Dorsolateral prefrontal cortex (tissue), 122 donors: ENCODE measurements at places on chromosomes 1 and 21.

- no peak for DNase-seq
These were observed 11.9 kb upstream of the TCP10L start for GRCh38 chr21:32597205-32597604.

DNA sequence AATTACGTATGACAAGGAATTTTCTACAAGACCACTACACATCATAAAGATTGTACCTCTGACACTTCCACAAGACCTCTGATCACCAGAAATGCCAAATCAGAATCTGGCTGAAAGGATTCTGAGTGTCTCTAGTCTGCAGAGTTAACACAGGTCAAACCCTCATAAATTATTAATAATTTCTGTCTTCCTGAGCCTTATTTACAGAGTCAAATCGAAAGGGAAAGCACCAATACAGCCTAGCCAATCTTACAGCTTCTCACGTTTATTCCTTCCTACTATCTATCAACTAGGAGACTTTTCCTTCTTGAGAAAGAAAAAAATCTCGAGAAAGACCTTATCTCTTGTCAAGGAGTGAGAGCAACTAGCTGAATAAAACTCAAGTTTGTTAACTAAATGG is 2151.6 kb downstream of the MRPL39 start:
- DNase-seq = no peak

DNA sequence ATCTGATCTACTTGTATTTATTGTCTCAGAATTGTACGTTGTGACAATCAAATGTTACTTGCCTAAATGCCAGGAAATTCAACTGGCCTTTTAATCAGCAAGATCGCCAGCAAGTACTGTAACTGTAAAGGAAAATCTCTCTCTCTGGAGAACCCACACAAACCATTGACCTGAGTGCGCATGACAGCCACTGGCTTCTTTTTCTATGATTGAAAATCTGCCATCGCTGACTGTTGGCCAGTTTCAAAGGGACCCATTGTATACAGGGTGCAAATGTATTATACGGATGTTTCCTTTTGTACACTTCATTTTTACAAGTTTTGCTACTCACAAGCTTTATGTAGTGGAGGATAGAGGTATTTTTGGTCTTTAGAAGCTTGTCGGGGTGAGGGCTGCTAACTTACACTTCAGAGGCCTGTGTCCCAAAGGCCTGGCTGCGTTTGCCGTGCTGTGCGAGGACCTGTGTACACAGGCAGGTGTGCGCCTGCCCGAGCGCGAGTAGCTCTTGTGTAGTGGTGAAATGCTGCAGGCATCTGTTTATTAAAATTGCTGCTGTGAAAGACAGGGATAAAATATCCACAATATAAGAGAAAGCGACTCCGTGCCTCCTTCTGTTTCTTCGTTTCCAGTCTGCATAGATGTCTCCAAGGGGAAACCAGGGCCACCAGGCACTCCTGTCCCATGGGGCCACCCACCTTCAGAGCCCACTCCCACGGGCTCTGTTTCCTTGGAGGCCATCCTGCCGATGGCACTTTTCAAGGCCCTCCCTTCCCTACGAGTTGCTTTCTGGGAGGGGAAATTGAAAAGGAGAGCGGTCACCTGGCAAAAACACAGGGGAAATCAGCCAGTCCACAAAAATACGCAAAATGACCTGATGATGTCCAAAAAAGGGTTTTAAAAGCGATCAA is 25.3 kb upstream of the TRAPPC10 start:
- no peak for DNase-seq

DNA sequence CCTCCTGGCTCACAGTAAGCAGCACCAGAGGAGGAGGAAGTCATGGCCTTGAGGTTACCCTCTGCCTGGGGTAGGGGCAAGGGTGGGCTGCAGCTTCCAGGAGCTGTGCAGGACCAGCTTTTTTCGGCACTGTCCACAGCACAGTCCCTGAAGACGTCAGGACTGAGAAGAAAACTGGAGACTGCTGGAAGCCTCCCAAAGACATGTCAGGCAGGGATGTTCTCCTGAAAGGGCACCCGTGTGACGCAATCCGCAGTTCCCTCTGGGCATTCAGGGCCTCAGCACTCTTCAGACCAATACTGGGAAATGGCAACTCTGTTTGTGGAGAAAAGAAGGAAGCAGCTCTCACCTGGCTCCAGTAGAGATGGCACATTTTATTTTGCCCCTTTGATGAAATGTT is 64.8 kb upstream of the TENT5C start:
- no peak for DNase-seq

DNA sequence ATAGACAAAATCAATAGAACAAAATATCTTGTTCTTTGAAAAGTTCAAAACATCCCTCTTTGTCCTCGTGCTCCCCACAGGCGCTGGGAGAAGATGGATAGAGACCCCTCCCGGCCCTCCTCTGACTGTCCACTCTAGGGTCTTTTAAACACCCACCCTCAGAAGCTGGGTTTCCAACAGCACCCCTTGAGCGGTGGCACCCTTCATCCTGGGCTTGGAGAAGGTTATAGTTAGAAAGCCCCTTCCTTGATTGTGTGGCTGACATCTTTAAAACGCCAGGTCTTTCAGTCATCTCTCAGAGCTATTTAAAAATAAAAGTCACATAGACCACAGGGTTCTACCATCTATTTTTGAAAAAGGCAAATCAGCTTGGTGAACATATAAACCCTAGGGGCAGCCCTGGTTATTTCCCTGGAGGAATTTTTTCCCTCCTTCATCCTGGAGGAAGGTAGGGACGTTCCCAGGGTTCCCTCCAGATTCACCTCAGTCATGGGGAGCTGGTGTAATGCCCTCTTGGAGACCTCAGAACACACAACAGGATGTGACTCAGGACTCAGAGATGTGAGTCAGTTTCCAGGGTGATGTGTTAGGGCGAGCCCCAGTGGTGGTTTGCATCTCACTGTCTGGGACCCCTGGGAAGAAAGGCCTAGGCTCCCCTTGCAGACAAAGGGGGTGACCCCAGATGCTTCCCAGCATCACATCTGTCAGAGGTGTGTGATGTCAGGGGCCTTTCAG is 138.5 kb downstream of the CLIC6 start:
- DNase-seq = no peak

DNA sequence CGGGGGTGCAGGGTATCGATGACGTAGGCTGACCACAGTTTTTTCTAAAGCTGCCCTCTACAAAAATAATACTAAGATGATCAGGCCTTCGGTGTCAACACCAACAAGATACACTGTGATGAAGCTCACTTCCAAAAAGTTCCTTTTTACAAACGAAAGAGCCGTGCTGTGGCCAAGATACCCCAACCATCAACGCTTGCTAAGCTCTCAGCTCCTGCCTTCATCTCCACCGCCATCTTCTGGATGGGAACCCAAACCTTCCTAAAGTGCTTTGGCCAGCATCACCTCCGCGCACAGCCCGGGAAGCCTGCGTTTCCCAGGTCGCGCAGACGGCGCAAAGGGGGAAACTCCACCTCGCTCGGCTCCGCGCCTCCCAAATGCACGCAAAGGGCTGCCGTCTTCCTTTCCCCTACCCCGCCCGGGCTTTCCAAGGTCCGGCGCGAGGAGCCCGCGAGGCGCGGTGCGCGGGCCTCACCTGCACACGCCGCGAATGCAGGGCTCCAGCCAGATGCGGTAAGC is 541 bp downstream of the USP48 start:
- DNase-seq = peak; percentile 65

DNA sequence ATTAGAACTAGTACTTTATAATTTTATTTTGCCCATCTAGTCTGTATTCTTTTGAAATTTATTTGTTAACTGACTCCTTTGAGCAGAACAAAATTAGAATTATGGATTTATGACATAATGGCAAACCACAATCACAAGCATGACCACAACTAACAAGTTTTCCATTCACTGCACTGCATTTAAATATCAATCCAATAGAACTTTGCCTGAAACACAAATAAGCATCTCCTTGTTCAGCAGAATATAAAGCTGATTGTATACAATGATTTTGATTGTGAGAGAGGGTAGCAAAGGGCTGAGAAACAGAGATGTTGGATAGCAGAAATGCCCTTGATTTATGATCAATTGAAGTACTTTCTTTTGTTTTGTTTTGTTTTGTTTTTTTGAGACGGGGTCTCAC is 495.5 kb upstream of the RGS18 start:
- no peak for DNase-seq

GRCh38 chr1:109198043-109198695 is 15.5 kb upstream of the SARS1 start:
- no peak for DNase-seq

DNA sequence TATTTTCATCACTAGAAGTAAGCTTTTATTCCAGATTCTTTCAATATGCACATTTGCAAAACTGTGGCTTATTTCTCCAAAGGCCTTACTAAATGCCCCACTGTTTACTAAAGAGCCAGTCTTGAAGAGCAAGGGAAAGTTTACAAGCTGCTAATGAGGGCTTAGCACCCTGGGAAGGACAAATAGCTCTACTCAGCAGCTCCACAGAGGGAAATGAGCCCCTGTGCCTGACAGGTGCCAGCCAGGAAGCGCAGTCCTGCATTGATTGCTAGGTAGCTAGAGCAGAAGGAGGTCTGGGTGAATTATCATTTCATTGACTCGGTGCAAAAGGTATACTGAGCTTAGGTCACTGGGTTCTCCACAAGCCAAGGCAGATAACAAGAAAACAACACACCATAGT is 307.0 kb downstream of the SETD4 start:
- DNase-seq = no peak

- DNase-seq = peak; percentile 77
These were observed 33.9 kb downstream of the TMEM63A start for GRCh38 chr1:225848030-225848955.

DNA sequence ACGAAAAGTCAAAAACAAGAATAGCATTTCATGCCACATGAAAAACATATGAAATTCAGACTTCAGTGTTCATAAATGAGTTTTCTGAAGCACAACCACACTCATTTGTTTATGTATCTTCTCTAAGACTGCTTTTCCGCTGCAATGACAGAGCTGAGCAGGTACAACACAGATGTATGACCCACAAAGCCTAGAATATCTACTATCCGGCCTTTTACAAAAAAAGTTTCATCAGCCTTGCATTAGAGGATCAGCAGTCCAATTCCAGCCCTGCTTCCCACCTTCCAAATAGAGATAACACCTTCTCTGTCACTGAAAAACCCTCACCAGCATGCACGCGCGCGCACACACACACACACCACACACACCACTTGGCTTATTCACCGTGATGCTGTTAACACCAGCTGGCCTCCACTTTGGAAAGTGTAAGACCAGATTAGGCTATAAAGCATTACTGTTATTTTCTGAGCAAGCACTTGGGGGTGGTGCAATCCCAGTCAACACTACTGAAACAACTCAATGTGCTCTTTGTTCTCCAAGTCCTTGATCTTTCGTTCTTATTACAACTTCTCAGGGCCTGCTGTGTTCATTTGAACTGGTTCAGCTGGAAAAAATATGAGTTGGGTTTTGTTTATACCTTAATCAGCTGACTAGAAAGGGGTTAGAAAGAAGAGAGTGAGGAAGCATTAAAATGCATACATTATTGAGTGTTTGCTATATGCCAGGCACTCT is 90.0 kb downstream of the GLUL start:
- no peak for DNase-seq

- DNase-seq = no peak
These were observed 2.5 kb downstream of the AKNAD1 start for GRCh38 chr1:108854221-108855019.

GRCh38 chr1:11790880-11791715 is 14.7 kb downstream of the MTHFR start:
- peak; percentile 37 for DNase-seq

DNA sequence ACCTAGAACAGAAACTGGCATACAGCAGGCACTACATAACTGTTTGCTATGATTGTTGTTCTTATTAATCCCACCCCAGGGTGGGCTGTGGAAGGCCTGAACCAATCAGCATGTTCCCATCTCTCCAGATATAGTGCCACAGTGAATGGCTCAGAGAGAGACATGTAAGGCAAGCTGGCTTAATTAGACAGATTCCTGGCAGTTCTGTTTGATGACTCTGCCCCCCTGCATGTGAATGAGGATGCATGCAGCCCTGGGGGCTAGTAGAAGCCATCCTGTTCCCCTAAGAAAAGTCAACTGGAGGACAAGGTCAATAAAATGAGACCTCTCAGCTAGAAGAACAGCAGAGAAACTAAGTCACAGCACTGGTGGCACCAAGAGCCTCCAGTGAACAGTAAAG is 130.3 kb downstream of the GLIS1 start:
- no peak for DNase-seq

GRCh38 chr1:68107771-68108170 is 57.3 kb upstream of the DIRAS3 start:
- DNase-seq = no peak

DNA sequence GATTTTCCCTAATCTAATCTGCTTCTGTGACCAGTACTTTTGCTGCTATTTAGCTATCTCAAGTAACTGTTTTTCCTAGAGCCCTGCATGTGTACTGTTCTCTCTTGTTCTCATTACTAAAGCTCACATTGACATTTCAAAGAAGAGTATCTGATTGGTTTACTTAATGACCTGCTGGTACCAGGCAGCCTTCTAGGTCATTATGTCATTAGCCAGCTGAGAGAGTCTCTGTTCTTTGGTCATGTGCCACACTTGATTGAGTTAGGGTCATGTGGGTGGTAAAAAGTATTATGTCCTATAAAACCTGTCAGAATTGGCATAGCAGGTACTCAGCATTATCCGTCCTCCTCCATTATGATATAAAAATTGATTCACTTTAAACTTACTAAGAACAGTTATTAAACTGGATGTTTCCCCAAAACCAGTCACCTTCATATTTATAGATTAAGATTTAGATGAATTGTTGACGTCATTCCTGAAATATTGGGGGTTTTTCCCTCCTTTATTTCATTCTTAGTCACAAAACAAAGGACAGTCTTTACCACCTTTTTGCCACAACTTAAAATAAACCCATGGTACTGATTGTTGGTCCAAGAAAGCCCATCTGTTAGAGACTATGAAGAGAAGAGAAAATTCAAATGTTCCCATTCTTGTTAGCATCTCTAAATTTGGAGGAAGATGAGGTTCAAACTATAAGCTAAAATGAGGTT is 22.2 kb downstream of the FNDC5 start:
- no peak for DNase-seq

DNA sequence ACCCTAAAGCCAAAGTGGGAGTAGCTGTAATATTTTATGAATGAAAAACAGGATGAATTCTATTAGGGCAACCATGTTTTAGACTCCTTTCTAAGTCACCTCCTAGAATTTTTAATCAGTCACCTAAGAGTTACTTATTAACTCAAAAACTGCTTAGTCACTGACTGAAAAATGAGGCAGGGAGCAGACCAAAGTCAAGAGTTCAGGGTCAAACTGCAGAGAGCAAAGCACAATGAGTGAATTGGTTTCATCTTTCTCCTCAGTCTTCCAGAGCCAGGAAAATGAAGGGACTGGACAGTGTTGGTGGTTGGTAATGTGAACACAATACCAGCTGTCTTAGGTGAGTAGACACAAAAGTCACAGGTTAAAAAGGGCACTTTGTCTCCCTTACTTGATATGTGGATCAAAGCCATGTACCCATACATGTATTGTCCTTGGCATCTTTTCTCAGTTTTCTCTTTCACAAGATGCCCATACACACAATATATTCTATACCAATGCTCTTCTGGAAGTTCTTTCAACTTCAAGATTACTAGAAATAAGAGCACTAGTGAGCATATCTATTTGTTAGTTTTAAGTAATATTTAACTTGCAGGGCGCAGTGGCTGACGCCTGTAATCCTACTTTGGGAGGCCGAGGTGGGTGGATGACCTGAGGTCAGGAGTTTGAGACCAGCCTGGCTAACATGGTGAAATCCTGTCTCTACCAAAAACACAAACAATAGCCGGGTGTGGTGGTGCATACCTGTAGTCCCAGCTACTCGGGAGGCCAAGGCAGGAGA is 42.2 kb downstream of the ATP1B1 start:
- DNase-seq = no peak

GRCh38 chr1:40965531-40965930 is 14.0 kb upstream of the CTPS1 start:
- no peak for DNase-seq

- no peak for DNase-seq
These were observed 331.9 kb downstream of the AJAP1 start for GRCh38 chr1:4986306-4986705.
